Left kidney (tissue), 8 donors: ENCODE measurements at places on chromosomes 5 and 9. TPM values are rescaled to one million over a fixed set of nuclear protein-coding genes. Genes with fewer than 3 reads are reported as not detected.
A peak's percentile ranks its signal among the peaks of the same experiment; 100 is the strongest.

GRCh38 chr9:69028754-69029153 lies 6.8 kb upstream of the FXN start:
- no peak for DNase-seq

ADAMTSL1 gene
- polyA plus RNA-seq, result 16.3 TPM

GRCh38 chr5:90866333-90866732 lies 307.7 kb downstream of the ADGRV1 start:
- no peak for DNase-seq

DNA sequence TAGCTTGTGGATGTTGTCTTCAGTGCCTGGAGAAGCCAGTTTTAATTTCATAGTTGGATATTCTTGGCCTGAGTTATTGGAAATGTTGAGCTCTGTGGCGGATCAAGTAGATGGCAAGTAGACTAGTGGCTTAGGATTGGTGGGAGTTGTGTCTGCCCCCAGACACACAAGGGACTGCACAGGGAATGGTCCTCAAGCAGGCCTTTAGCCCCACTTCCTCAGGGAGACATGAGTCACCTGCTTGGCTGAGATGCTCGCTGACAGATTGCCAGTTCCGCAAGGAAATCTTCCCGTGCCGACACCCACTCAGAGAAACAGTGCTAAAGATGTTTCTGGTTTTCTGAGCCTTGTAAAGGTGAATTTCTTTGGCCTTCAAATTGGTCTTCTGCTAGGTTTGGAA lies 18.8 kb upstream of the CATSPER3 start:
- DNase-seq, result no peak

TMEM252 gene
- 7.7 TPM for polyA plus RNA-seq

GKAP1 gene
- 24.7 TPM for polyA plus RNA-seq

GRCh38 chr5:84381502-84382362 lies 2.9 kb downstream of the EDIL3 start:
- DNase-seq, result no peak

GRCh38 chr5:155144956-155145355 lies 131.4 kb downstream of the KIF4B start:
- DNase-seq, result no peak

SOHLH1 gene
- not detected for polyA plus RNA-seq

ADAMTS16 gene
- polyA plus RNA-seq, result 72.4 TPM

DNA sequence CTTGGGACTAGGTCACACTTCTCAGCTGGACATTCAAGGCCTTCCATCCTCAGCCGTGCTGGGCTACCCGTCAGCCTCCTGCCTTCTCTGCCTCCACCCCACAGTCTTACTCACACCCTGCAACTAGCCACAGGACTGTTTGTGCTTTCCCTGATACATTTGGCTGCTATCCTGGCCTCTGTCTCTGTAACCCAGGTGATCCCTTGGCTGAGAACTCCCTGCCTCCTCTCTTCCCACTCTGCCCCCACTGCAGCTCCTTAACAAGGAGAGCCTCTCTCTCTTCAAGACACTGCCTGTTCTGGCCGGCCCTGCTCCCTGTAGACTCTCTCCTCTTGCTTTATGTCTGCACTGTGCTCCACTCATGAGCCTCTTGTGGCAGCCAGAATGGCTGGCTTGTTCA lies 120.6 kb downstream of the MSX2 start:
- DNase-seq, result no peak

DNA sequence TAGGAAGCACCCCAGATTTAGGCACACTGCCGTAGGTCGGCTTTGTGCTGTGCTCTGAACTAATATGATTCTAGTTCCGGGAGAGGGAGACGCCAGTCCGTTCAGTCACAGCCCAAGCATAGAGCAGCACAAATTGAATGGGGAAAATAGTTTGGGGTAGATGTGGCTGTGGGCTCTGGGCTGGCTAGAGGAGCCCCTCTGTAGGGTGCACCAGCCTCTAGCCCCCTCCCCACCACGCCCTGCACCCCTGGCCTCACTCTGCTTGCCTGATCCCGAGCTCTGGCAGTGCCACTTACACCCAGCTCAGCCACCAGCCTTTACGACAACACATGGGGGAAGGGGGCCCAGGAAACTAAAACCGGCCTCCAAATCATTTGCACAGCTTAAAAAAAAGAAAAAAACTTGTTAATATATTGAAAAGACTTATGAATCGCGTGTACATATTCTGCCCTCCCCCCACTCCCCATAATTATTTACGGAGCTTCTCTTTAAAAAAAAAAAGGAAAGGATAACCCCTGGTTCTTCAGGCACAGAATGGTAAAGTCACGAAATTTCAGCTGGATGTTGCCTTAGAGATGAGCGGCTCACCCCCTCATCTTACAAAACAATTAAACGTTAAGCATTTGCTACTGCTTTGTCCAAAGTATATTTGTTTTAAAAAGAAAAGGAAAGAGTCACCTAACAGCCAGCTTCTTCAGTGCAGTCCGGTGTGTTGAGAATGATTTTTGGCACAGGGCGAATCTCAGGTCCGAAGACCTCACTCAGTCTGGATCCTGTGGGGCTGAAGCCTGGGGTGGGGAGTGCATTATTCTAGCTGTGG lies 3.5 kb downstream of the LMX1B start:
- DNase-seq, result no peak

GRCh38 chr5:109242518-109242917 lies 167.3 kb downstream of the PJA2 start:
- no peak for DNase-seq

- peak; percentile 53 for DNase-seq
Measured at GRCh38 chr9:118170032-118170955, 466.1 kb downstream of the TLR4 start.

GRCh38 chr5:75681125-75681830 lies 36.0 kb downstream of the POC5 start:
- DNase-seq, result peak; percentile 55

DNA sequence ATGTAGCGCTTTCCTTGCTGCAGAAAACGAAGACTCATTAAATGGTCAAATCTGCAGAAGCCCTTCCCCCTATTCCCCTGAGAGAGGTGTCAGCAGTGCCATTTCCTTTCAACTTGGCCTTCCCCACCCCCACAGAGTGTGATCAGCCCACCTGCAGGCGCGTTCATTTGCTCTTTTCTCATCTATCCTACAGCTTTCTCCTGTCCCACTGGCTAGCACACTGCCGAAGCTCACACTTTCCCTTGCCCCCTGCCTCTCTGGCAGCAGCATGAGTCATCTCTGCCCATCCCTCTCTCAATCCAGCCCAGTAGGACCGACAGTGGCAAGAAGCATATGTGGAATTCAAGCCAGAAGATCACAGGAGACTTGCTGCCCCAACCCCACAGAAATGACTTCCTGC lies 213.8 kb downstream of the FAM114A2 start:
- DNase-seq, result no peak

DNA sequence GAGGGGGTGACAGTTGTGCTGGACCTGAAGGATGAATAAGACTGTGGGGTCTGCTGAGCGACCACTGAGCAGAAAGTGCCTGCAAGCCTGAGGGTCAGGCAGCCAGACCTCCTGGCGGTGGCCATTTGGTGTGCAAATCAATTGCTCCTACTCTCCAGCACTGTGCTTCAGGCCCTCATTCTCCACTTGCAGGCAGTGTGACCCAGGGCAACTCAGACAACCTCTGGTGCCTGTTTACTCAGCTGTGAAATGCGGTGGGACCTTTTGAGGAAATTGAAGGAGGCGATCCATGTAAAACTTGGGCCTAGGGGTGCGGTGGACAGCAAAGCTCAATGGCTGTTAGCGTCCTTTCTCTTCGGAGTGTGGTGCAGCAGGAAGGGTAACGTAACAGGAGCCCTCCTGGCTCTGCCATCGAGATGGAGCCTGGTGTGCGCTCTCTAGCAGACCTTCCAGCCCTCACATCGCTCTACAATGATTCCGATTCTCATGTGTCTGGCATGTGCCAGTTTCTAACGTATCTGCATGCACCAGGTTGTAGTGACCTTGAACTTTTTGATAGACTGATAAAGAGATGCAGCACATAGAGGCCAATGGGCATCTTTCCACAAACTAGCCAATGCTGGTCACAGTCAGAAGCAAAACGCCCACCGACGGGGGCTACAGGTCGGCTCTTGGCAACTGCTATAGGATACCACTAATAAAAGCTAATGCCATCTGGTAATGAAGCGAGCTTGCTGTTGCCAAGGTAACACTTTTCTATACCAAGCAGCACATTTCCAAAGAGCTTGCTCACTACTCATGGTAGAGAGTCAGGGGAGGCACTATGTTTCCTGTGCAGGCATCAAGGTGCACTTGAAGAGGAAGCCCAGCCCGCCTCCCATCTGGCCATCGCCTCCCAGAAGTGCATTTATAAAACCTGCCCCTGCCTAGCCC lies 159.7 kb upstream of the RAPGEF1 start:
- no peak for DNase-seq

ZNF367 gene
- 12.7 TPM for polyA plus RNA-seq

OTULINL gene
- 10.9 TPM for polyA plus RNA-seq

DNA sequence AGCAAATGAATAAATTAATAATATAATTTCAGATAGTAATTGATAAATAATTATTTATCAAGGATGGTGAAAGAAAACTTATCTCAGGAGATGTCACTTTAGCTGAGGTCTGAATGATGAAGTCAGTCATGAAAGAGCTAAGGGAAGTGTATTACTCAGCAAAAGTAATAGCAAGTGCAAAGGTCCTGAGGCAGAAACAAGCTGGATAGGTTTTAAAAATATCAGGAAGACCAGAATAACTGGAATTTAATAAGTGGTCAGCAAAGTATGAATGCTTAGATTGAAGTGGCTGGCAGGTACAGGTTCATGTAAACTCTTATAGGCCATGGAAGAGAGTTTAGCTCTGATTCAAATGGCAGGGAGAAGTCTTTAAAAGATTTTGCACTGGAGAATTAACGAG lies 1.0 kb upstream of the NMUR2 start:
- no peak for DNase-seq

PTGS1 gene
- polyA plus RNA-seq, result 3.8 TPM

GRCh38 chr5:158648631-158649030 lies 451.1 kb downstream of the EBF1 start:
- no peak for DNase-seq

CD180 gene
- polyA plus RNA-seq, result 0.45 TPM

DNA sequence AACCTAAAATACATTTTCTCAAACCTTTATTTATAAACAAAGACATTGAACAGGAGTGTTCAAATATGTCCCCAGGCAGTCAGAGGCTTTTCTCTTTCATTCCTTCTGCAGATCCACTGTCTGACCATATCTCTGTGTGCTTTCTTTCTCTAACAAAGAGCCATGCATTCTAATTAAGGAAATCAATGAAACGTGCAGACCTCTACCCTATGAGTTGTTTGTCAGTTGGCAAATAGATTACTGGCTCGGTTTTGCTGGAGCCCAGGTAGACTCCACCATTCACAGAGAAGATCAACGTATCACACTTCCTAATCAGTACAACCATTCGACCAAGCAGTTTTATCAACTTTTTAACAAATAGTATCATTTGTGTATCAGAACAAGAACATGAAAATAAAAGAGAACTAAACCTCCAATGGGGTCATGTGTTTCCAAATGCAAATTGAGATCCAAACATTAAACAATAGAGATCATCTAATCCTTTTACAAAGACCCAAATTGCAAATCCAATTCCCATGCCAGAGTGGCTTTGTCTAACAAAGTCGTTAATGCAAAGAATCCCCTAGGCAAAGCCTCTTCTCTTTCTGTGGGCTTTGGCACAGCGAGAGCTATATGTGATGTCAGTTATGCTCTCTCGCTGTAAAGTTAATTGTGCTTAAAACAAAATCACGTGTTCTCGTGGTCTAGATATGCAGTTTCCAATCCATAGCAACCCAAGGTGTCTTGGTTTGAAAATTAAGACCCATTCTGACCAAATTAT lies 16.8 kb downstream of the KLF4 start:
- peak; percentile 50 for DNase-seq

PRDM9 gene
- 0.15 TPM for polyA plus RNA-seq

PCDH12 gene
- polyA plus RNA-seq, result 15.7 TPM

- DNase-seq, result no peak
Measured at GRCh38 chr5:144187699-144188294, 17.1 kb downstream of the KCTD16 start.

GRCh38 chr5:24163091-24163490 lies 481.7 kb downstream of the CDH10 start:
- DNase-seq, result no peak

GRCh38 chr9:3986060-3986459 lies 313.8 kb downstream of the GLIS3 start:
- no peak for DNase-seq

VCP gene
- 250 TPM for polyA plus RNA-seq

DNA sequence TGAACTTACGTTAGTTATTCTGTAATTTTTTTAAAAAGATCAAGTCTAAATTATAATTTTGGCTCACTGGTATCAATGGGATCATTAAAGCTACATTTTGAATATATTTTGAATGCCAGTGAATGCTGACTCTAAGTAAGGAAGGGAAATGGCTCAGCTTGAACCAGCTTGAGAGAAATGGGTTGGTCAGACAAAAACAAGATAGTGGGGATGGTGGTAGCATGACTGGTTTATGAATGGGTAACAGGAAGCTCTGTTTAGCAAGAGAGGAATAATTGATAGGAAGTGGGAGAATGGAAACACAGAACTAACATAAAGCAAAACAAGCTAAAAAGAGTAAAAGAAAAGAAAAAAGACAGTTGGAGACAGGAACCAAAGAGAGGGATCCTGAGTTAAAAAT lies 220.2 kb downstream of the ADAMTS6 start:
- DNase-seq, result no peak

DNAJC18 gene
- polyA plus RNA-seq, result 27.7 TPM

DNA sequence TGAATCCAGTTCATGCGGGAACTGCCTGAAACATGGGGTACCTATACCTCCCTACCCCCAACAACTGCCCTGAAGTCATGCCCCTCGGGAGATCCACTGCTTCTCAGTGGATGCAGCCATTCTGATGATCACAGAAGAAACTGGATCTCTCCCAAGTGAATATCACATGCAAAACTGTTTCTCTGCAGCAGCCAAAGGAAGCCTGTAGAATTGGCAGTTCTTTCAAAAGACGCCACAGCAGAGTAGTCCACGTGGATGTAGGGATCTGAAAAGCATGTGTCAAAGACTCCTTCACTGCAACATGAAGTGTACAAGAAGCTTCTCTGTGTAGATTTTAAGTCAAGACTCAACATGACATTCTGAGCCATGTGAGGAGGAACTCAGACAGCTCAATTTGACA lies 286.7 kb downstream of the NR3C1 start:
- DNase-seq, result no peak

DNA sequence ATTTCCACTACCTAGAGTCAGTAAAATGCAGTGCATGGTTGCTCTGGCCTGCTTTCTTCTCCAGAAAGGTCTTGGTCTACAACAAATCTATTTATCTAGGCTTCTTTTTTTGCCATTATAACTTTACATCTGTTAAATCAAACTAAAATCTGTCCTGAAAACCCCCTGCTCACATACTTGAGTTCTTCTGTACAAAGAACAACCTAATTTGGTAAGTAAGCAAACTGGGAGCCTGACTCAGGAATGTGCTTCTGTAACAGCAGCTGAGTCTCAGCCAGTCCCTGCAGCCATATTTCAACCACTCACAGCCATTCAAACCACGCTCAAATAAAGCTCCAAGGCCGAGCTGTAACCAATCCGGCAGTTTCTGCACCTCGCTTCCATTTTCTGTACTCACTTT lies 95.8 kb downstream of the PLPP1 start:
- DNase-seq, result peak; percentile 63

GRCh38 chr9:136229096-136230065 lies 16.2 kb downstream of the QSOX2 start:
- no peak for DNase-seq

GRCh38 chr5:60809891-60810425 lies 34.1 kb downstream of the ELOVL7 start:
- no peak for DNase-seq

- no peak for DNase-seq
Measured at GRCh38 chr5:61906820-61907219, 399.2 kb upstream of the KIF2A start.

LCN1 gene
- polyA plus RNA-seq, result not detected
